GM19239 (cell line): ENCODE measurements at places on chromosomes 3 and 15.

DNA sequence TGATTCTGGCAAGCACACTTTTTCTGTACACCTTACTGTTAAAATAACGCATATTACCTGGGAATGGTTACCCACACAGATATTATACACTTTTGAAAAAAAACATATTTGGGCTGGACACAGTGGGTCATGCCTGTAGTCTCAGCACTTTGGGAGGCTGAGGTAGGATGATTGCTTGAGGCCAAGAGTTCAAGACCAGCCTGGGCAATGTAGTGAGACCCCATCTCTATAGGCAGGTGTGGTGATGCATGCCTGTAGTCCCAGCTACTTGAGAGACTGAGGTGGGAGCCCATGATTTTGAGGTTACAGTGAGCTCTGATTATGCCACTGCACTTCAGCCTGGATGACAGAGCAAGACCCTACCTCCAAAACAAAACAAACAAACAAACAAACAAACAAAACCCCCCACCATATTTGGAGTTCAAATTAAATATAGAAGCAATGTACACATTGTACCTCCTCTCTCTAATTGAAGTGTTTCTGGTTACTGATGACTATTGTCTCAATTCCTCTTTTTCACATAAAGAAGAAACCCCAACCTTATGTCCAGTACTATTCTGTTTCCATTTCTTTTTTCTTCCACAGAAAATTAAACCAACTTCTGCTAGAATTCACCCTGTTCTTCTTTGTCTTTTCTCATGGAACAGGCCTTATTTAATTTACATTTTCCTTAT is 152.6 kb upstream of the UMPS start:
- DNase-seq = no peak

DNA sequence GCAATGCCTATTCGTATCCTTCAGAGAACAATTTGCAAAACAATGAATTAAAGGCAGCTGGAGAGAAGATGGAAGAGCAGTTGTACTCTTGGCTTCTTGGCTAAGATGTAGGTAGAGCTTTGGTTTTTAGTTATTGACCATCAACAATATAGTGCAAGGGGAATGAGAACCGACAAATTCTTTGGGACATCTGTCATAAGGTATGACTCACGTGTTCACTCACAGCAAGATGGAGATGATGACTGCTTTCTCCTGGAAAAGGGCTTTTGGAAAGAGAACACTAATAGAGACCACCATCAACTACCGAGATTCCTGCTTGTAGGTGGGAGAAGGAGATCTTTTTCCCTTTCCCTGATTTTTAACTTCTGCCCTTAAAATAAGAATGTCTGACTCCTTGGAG is 234.9 kb downstream of the NTRK3 start:
- DNase-seq = no peak

DNA sequence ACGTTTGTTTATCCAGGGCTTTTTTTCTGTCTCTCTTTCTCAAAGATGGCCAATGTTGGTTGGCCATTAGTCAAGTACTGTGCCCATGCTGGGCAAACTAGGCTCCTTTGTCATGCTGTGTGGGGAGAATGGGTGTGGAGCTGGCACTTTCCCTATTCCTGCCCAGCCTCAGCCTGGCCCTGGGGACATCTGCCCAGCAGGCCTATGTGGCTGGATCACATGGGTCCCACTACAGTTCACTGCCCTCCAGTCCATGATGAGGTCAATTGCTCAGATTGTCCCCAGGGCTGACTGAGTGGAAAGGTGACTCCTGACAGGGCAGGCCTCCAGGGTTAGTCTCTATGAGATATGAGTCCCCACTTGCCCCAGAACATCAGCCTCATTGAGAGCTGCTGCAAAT is 54.4 kb upstream of the HERC1 start:
- DNase-seq = no peak

GRCh38 chr3:74808506-74809275 is 194.2 kb upstream of the CNTN3 start:
- no peak for DNase-seq

DNA sequence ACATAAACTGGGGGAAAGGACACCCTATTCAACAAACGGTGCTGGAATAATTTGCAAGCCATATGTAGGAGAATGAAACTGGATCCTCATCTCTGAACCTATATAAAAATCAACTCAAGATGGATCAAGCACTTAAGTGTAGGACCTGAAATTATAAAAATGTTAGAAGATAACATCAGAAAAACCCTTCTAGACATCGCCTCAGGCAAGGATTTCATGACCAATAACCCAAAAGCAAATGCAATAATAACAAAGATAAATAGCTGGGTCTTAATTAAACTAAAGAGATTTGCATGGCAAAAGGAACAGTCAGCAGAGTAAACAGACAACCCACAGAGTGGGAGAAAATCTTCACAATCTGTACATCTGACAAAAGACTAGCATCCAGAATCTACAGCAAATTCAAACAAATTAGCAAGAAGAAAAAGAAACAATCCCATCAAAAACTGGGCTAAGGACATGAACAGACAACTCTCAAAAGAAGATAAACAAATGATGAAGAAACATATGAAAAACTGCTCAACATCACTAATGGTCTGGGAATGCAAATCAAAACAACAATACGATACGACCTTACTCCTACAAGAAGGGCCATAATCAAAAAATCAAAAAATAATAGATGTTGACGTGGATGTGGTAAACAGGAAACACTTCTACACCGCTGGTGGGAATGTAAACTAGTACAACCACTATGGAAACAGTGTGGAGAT is 408.7 kb downstream of the CNTN6 start:
- no peak for DNase-seq

- no peak for DNase-seq
These were observed 533.4 kb downstream of the NTRK3 start for GRCh38 chr15:87722941-87723691.

DNA sequence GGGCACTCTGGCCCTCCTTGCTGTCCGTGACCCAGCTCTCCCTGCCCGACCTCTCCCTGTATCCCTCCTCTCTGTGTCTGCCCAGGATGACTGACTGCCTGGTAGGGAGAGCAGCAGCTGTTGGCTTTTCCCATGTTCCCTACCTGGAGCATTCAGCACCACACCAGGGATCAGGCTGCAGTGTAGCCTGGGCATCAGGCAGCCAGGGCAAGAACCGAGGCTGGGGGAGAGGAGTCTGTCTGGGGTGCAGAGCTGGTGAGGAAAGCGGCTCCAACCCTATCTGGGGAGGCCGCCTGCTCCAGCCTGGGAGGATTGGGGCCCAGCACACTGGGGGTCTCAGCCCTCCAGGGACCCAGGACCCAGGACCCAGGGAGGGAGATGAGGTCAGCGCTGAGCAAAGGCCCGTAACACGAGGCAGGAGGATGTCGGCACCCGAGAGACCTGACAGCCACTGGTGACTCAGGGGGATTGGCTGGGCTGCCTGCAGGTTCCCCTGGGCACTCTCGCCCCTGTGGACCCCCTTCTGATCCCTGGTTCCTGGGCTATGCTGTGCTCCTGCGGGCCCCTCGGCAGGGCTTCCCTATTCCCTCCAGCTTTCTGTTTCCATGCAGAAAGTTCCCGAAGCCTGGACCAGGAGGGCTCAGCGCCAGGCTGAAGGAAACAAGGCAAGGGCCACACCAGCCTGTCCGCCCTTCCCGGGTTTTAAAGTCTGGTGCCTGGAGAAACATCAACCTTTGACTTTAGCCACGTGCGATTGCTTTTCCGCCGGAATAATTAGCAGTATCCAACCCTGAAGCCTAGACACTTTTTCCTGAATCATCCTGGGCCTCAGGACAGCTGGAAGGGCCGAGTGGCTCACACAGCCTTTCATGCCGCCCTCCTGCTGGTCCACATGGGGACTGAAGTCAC is 128.2 kb upstream of the MEF2A start:
- no peak for DNase-seq

- DNase-seq = no peak
These were observed 8.4 kb upstream of the ANP32A start for GRCh38 chr15:68829068-68829467.

GRCh38 chr3:82015241-82015640 is 253.8 kb upstream of the GBE1 start:
- DNase-seq = no peak

DNA sequence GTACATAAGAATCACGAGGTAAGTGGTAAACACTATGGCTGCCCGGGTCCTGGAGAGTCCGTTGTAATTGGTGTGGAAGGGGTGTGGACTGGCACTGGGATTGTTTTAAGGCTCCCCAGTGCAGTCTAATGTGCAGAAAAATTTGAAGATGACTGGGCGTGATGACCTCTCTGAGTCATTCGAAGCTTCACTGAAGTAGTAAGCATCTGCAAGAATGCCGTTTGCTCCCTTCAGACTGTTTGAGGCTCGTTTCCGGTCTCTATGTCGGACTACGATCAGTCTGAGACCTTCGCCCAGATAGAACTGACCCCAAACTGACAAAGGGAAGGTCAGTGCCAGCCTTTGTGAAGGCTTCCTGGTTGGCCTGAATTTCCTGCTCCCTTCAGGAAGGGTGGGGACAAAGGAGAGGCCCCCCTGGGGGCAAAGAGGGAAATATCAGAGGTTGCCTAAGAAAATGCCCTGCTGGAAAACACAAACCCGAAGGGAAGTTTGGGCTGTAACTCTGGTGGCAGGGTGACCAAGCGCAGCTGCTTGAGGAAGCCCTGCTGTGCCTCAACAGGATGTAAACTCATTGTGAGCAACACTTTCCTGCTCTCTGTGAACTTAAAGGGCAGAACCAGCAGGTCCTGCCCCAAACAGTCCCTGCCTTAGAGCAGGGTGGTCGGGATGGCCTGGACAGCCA is 34.6 kb downstream of the BTD start:
- DNase-seq = no peak

GRCh38 chr3:158737410-158737809 is 5.2 kb upstream of the RARRES1 start:
- no peak for DNase-seq

DNA sequence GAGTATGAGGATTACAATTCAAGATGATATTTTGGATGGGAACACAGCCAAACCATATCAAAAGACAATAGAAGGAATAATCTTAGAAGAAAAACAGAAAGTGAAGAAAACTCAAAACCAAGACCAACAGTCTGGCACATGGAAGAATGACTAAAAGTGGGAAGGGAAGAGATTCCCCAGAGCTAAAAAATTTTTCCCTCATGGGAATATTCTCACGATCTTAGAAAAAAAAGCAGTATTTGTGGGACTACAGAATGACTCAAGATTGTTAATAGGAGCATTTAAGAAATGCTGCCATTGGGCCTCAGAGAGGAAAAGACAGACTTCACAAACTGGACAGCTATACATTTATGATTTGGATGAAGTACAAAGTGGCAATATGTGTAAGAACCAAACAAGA is 18.3 kb downstream of the OSTN start:
- no peak for DNase-seq

- DNase-seq = no peak
These were observed 44.4 kb upstream of the PSMD6 start for GRCh38 chr3:64067506-64068346.

DNA sequence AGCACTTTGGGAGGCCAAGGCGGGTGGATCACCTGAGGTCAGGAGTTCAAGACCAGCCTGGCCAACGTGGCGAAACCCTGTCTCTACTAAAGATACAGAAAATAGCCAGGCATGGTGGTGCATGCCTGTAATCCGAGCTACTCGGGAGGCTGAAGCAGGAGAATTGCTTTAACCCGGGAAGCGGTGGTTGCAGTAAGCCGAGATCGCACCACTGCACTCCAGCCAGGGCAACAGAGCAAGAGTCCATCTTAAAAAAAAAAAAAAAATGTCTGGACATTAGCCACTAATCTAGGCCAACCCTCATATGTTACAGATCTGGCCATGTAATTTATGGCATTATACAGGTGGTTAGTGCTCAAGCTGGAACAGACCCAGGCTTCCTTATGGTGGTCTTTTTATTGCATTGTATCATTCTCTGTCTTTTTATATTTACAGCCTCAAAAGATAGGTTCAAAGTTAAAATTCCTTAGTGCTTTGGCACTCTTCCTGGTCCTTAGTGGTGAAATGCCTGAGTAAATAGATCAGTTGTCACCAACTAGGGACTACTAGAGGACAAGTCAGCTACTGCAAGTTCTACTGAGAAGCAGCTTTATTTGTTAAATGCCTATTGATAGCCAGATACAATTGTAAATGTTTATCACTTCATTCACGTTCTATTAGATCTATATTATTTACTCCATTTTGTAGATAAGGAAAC is 16.0 kb downstream of the STARD9 start:
- no peak for DNase-seq

DNA sequence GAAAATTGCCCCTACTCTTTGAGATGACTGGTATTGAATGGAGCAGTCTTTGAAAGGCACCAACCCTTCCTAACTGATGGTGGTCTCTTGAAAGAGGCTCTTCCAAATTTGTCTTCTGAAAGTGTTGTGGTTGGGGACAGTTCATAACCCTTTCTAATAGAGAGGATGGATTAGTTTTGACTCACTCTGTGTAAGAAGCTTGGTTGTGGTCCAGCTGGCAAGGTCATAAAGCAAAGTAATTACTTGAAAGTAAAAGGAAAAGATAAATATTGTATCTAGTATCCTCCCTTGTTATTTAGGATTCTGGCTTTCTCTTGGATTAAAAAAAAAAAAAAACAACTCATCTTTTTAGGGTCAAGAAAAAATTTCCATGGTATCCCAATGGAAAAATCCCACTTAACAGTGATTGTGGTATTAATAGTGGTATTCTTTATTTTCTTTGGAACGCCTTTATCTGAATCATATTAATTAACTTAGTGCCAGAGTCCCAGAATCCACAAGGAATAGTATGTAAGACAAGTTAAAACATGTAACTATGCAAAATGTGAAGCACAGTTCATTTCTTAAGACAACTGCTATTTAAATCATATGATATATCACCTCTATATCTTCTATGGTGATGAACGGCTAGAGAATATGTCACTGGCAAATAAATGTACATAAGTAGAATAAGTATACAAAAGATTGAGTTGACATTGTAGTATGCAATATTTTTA is 469.3 kb upstream of the CDIN1 start:
- DNase-seq = no peak

GRCh38 chr3:179174898-179175297 is 26.7 kb downstream of the PIK3CA start:
- DNase-seq = no peak

DNA sequence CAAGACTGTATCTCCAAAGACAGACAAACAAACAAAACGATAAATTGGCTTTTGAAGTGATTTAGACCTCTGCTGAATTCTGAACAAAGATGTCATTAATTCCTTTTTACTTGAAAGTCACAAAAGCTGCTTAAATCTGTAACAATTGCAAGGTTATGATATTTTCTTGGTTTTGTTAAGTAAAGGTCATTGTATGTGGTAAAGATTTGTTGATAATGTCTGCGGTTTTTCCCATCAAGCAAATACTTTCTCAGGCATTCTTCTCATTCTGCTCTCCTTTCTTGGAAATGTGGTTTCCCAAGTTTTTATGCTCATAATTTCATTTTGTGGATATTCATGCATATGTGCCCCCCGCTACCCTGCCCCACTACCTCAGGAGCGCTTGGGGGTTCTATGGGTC is 116.5 kb downstream of the SLMAP start:
- no peak for DNase-seq

GRCh38 chr3:118977118-118977517 is 57.5 kb downstream of the IGSF11 start:
- no peak for DNase-seq
